ENCODE measurements at places on chromosomes 7 and 10.

DNA sequence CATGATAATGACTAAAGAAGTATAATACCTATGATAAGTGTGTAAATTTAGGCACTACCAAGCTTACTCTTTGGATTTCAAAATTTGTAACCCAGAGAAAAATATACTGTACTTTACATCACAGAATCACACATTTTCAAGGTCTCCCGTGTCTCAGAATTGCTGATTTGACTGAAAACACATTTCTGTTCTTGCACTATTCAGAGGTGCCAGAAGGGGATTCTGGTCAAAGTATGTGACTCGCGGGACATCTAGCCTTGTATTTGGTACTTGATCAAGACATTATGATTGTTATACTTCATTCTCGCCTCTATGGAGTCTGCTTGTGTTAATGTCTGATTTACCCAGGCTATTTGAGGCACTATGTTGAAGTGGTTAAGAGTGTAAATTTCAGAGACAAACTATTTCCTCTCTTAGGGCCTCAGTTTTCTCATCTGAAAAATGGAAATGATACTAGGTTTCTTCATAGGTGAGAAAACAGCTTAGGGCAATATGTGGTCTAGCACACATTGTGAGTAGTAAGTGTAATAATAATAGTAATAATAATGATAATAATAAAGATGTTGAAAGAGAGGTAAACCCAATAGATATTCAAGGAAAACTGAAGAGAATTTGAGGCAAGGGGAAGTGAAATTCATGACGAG, 320.4 kb downstream of the RNLS start:
- H3K27ac ChIP-seq: no peak overlapping the region
- H3K4me3 ChIP-seq: no peak overlapping the region
- no peaks in the 10 kb centered on the region for H3K36me3 ChIP-seq
- peaks cover 8% of the 10 kb centered on the region for H3K4me1 ChIP-seq

GRCh38 chr10:122706467-122706866, 6.8 kb upstream of the C10orf120 start:
- DNase-seq: no peak
- no peaks in the 10 kb centered on the region for H3K36me3 ChIP-seq
- H3K27me3 ChIP-seq: peaks cover 12% of the 10 kb centered on the region
- no peak overlapping the region for H3K27ac ChIP-seq

DNA sequence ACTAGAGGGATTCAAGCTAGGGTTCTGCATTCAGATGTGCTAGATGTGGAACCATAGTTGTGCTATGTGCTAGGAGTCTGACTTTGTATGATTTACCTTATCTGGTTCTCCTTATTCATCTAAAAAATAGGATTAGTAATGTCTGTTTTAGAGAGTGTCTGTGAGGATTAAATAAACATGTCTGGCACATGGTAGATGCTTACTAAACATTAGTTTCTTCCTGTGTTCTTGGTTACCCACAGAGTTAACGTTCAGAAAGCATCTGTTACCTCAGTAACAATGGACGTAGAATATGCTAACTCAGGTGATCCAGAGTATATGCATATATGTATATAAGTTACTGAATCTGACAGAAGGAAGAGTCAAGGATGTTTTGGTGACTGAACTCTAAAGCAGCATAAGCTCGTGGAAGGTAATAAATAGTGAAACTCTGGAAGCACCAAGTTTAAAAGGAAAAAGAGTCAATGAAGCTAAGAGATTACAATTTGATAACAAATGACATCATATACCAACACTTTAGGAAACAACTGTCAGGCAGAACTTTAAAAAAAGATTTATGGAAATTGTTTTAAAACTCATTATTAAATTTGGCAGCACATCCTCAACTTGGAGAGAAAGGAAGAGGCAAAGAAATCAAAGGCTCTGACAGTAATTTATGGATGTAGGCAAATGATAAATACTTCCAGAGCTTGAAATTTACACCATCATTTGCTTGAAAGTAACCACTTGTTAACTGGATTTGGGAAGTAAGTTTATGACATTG, 127.0 kb downstream of the CCNY start:
- H3K27ac ChIP-seq: peak overlapping the region; percentile 74
- DNase-seq: no peak
- no peaks in the 10 kb centered on the region for H3K36me3 ChIP-seq
- H3K4me1 ChIP-seq: peaks cover 53% of the 10 kb centered on the region

DNA sequence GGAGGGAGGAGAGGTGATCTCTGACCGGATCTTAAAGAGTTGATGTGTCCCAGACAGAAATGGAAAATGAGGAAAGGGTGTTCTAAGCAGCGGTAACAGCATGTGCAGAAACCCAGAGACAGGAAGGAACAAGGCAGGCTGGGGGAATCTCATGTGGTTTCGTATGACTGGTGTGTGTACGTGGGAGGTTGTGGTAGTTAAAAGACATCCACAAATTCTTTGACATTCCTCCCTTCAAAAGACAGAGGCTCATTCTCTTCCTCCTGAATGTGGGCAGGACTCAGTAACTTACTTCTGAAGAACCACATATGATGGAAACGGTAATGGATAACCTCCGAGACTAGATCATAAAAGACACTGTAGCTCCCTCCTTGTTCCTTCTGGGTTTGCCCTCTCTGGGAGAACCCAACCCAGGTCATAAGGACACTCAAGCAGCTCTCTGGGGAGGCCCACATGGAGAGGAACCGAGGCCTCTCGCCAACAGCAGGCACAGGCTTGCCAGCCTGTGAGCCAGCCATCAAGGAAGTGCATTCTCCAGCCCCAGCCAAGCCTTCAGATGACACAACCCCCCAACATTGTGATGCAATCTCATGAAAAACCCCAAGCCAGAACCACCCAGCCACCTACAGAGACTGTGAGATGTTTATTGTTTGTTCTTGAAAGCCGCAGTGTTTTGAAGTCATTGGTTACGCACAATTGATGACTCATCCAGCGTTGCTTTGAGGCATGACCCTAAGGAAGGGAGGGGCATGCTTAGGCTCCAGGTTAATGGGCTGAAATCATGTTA, 116.0 kb downstream of the SLIT1 start:
- DNase-seq: peak; percentile 46
- H3K27ac ChIP-seq: peak overlapping the region; percentile 36

DNA sequence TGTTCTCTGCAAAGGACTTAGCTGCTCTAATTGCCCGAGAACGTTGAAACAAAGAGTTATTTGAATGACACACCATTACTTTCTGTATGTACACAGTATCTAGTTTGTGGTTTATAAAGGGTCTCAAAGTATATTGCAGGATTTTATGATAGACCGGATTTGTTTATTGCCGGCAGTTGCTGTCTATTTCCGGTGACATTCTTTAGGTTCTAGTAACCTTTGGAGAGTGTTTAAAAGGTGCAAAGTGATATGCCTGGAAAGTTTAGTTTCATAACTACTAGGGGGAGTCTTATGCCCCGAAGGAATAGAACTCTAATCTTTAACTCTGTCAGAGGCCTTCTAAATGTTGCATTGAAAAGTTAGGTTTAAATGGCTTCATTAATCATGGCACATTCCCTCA, 63.8 kb downstream of the PAPSS2 start:
- no peak overlapping the region for H3K27ac ChIP-seq
- H3K27me3 ChIP-seq: peaks cover 36% of the 10 kb centered on the region
- no peak overlapping the region for H3K4me3 ChIP-seq
- peaks cover 9% of the 10 kb centered on the region for H3K4me1 ChIP-seq
- no peaks in the 10 kb centered on the region for H3K36me3 ChIP-seq
- DNase-seq: no peak

GRCh38 chr10:52436664-52437063, 122.6 kb downstream of the DKK1 start:
- no peak overlapping the region for H3K4me3 ChIP-seq
- DNase-seq: no peak
- no peaks in the 10 kb centered on the region for H3K4me1 ChIP-seq

DNA sequence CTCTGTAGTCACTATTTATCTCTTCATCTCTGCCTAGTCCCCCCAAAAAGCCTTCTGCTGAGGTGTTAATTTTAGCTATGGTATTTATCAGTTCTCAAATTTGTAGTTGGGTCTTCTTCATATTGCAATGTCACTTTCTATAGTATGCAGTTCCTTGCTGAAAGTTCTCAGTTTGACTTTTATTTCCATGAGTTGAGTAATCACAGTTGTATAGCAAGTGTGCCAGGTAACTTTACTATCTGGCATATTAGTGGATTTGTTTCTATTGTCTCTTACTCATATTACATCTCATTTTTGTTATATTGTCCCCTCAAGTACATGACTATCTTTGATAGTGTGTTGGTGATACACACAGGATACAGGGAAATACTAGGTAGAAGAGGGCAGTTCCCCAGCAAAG, 152.8 kb downstream of the CUBN start:
- no peak overlapping the region for H3K4me3 ChIP-seq
- peaks cover 15% of the 10 kb centered on the region for H3K4me1 ChIP-seq

DNA sequence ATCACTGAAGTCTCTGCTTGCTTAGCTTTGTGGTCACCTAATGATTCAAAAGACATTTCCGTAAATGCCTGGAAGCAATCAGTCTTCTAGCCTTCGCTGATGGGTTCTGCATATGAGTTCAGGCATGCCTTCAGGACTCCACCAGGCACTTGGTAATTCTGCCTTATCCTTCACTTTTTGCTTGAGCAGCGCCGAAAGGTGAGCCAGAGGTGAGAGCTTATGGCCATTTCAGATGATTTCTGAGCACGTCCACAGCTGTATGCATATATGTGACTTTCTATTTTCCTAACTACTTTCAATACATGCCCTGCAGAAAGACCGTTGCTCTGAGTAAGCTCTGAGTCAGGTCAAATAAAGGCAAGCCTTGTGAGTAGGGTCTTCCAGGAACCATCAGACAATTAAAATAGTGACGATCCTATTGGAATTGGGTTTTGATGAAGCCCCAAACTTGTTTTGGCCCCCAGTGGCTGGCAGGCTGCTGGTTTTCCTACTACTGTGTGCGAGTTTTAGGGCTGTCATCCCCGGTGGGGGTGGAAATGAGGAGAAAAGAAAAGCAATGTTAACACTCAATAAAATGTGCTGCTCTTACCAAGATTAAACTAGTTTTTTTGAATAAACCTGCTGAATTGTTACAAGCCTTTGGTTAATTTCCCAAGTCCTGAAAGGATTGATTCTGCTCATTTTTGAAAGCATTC, 154.4 kb upstream of the AKR1E2 start:
- H3K4me3 ChIP-seq: no peak overlapping the region
- no peaks in the 10 kb centered on the region for H3K36me3 ChIP-seq
- H3K27ac ChIP-seq: no peak overlapping the region
- H3K27me3 ChIP-seq: peaks cover 40% of the 10 kb centered on the region
- no peak for DNase-seq
- H3K4me1 ChIP-seq: no peaks in the 10 kb centered on the region

- DNase-seq: no peak
- H3K36me3 ChIP-seq: peaks cover 1% of the 10 kb centered on the region
- H3K4me3 ChIP-seq: no peak overlapping the region
- no peak overlapping the region for H3K27ac ChIP-seq
- no peaks in the 10 kb centered on the region for H3K4me1 ChIP-seq
- no peaks in the 10 kb centered on the region for H3K27me3 ChIP-seq
These were observed 16.0 kb downstream of the PDGFA start for GRCh38 chr7:503575-504111.

DNA sequence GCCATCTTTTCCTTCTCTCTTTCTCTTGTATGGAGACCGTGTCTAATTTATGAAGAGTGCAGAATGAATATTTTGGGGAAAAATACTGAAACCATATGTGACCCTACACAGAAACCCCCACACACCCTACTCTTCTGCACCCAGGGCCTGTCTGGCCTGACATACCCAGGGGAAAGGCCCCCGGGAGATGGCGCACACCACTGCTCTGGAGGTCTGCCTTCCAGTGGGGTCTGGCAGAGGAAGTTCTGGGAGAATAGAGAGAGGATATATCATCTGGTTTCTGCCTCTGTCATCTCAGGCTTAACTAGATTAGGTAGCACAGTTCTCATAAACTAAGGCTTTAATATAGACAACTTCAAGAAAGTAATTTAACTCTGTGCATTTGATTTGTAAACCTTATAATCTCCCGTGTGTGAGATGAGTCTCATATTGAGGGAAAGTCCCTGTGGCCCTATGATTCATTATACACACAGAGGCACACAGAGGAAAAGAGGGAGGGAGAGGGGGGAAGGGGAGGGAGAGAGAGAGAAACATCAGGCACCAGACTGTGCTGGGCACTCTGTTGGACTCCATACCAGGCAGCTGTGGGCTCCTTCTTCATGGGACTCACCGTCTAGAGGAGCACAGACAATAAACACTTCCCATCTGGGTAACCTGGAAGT, 123.3 kb downstream of the AOAH start:
- H3K27me3 ChIP-seq: no peaks in the 10 kb centered on the region
- peaks cover 86% of the 10 kb centered on the region for H3K4me1 ChIP-seq
- peaks cover 3% of the 10 kb centered on the region for H3K36me3 ChIP-seq
- peak overlapping the region; percentile 94 for H3K27ac ChIP-seq

GRCh38 chr10:125132344-125132743, 28.0 kb downstream of the CTBP2 start:
- H3K4me1 ChIP-seq: no peaks in the 10 kb centered on the region
- DNase-seq: no peak
- H3K27me3 ChIP-seq: peaks cover under 1% of the 10 kb centered on the region
- no peaks in the 10 kb centered on the region for H3K36me3 ChIP-seq

GRCh38 chr7:894927-895450, 18.6 kb downstream of the GET4 start:
- DNase-seq: no peak
- H3K36me3 ChIP-seq: peaks cover 22% of the 10 kb centered on the region
- no peak overlapping the region for H3K4me3 ChIP-seq
- H3K27me3 ChIP-seq: no peaks in the 10 kb centered on the region
- H3K4me1 ChIP-seq: no peaks in the 10 kb centered on the region
